ENCODE measurements at places on chromosomes 16 and 17.

DNA sequence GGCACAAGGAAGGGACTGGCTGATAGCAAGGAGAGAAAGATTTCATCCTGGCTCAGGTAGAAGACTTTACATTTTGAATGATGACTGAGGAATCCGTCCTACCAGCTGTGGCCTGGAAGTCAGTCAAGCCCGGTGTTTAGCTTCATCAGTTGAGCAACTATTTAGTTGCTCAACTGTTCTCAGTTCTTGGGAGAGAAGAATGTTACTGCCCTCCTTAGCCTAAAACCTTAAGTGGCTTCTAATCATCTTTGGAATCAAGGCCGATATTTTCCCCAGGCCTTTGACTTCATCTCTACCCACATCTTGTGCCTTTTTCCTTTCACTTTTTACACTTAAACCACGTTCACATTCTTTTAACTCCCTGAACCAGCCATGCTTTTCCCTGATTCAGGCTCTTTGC lies 17.3 kb upstream of the RBL2 start:
- DNase-seq: no peak

GRCh38 chr17:45171338-45172231 lies 9.9 kb downstream of the HEXIM2 start:
- DNase-seq: no peak

- DNase-seq: no peak
Measured at GRCh38 chr17:75849279-75849646, 5.1 kb upstream of the UNC13D start.

DNA sequence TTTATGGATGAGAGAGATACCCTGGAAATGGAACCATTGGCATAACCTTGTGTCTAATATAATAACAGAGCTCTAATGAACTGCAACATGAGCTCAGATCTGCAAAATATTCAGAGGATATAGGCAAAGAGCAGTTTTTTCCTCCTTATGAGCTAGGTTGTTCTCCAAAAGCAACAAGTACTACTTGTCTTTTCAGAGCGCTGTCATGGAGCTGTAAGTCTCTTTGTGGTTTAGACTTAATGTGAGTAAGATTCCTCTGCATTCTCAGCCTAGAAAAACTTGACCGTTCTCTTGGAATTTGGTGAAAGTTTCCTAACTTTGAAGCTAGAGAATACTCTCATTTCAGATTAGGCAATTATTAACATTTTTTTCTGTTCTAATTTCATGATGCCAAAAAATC lies 85.2 kb downstream of the FTO start:
- DNase-seq: no peak

- DNase-seq: no peak
Measured at GRCh38 chr16:67170168-67170948, at the start of gene NOL3. TSS of gene NOL3 (plus strand) at chr16:67170538.

DNA sequence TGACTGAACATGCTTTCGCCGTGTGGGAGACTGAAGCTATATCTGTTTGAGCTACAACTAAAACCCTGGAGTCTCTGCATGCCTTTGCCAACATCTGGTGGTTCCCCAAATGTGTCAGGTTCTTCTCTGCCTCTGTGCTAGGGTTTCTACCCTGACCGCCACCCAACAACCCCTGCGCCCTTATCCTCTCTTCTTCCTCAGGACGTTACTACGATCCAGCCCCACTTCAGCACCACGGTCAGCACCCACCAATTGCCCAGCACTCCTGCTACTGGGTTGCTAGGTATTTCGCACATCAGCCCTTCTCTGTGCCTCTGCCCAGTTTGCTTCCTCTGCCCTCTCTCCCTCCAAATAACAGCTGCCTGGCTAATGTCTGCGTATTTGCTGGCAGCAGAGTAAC lies 106.3 kb upstream of the HSBP1 start:
- no peak for DNase-seq

DNA sequence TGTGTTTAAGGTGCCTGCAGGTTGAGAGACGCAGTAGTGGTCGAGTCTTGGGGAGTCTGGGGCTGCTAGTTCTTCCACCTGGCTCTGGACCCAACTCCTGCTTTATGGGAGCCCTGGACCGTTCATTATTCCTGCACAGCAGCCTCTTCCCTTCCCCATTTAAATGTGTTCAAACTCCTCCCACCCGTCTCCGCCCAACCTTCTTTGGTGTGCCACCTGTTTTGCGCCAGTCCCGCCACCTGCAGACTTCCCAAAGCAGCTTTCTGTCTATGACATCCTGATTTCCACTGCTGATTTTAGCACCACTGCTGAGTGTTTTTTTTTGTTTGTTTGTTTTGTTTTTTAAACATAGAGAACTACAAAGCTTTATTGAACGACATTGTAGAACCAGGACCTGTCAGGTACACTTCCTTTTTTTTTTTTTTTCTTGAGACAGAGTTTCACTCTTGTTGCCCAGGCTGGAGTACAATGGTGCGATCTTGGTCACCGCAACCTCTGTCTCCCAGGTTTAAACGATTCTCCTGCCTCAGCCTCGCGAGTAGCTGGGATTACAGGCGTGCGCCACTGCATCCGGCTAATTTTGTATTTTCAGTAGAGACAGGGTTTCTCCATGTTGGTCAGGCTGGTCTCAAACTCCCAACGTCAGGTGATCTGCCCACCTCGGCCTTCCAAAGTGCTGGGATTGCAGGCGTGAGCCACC lies 12.8 kb downstream of the ADORA2B start:
- no peak for DNase-seq

DNA sequence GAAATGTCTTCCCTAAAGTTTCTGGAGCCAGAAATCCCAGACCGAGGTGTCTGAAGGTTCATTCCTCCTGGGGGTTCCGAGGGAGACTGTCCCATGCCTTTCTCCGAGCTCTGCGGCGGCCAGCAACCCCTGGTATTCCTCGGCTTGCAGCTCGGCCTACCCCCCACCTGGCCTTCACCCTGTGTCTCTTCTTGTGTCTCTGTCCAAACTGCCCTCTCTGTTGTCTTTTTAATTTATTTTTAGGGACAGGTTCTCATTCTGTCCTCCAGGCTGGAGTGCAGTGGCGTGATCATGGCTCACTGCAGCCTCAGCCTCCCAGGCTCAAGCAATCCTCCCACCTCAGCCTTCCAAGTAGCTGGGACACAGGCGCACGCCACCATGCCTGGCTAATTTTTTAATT lies 211.7 kb downstream of the SEC14L1 start:
- DNase-seq: no peak

- no peak for DNase-seq
Measured at GRCh38 chr16:85564277-85565051, 48.7 kb upstream of the GSE1 start.

DNA sequence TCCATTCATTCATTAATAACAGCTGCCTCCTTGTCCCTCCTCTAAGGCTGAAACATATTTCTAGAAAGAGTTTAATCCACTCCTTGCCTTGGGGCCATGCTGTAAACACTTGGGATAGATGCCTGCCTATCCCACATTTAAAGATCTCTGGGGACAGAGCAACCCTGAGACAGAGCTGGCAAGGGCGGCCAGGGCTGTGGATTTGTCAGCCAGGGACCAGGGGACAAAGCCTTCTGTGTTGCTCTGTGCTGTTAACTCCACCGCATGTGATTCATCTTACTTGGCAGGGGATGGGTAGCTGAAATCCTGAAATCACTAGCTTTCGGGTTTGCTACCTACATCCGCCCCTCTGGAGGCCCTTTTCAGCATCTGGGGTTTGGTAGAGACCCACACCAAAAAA lies 392.9 kb downstream of the SLC39A11 start:
- no peak for DNase-seq

DNA sequence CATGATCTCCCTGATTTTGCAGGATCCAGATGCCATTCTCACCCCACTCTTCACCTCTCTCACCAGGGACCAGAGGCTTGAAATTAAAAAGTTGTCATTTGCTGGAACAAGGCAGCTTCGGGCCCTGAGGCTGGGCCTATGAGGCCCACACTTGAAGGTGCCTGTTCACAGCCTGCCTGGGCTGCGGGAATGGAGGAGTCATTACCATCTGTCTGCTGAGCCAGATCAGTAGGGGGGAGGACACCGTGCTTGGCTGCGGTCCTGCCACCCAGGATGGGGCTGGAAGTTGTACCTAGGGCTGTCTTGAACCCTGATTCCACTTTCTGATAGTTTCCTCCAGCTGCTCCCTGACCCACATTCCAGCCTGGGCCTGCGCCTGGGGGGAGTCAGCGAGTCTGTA lies 208.3 kb upstream of the N4BP1 start:
- no peak for DNase-seq

- DNase-seq: no peak
Measured at GRCh38 chr16:11074131-11074530, 129.8 kb downstream of the CLEC16A start.

Data from stimulated activated CD4-positive, alpha-beta T cell treated with anti-CD3 and anti-CD28 coated beads, Interleukin-1b, Interleukin-23, amount 100 ng/mL, for 24 hours (primary cell).